Suprapubic skin (tissue), 4 donors: ENCODE measurements at places on chromosomes 5 and 9.

- peak; percentile 81 for DNase-seq
These were observed 2.5 kb downstream of the PTGES2 start for GRCh38 chr9:128124873-128125579.

DNA sequence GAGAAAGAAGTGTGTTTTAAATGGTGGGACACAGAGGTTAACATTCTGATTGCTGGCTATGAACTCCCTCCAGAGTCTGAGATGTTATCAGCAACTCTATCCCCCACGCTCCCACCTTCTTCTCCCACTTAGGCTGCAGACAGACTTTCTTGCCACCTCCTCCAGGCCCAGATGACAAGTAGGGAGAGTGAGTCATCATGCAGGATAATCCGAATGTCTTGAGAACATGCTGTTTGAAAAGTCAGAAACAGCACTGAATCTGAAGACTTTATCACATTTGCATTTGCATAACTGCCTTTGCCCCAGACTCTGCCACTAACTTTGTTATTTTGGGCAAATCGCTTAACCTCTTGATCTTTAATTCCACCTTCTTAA, 139.8 kb downstream of the ESM1 start:
- no peak for DNase-seq

DNA sequence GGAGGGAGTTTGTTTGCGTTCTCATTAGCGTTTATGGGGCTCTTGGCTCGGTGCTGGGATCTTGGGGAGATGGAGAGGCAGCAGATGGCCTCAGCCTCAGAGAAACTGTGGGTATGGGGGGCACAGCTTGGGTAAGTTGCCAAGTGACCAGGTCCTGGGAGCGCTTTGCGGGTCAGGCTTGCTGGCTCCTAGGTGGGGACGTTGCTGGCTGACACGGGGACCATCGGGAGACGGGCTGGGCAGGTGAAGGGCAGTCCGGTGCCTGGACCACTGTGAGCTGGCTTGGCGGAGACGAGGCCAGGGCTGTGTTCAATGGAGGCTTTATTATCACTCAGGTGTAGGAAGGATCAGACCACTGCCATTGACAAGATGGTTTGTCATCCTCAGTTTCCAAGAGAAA, 30.0 kb downstream of the FGD3 start:
- DNase-seq = no peak

DNA sequence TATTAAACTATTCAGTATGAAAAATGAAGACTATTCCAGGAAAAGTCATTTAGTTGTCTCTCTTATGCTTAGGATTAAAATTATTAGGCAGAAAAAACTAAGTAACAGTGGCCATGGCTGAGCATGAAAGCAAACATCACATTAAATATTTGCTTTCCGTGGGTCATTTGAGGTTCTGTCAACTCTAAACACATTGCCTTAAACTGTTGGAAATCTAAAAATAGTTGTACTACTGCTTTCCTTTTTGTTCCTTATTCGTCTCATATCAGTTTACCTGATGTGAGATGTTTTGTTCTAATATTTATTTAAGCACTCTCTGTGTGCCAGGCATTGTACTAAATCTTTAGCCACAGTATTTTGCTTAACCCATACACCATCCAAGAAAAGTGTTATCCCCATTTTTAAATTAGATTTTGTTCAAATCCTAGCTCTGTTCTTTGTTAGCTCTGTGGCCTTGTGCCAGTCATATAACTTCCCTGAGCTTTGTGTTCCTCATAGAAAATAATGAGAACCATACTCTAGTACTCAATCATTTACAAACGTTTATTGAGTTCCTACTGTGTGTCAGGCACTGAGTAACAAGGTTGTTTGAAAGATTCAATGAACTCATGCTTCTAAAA, 18.7 kb upstream of the ZNF608 start:
- no peak for DNase-seq

- peak; percentile 80 for DNase-seq
These were observed 59.0 kb upstream of the KLF4 start for GRCh38 chr9:107548298-107549142.

- DNase-seq = no peak
These were observed 14.5 kb upstream of the TAS2R1 start for GRCh38 chr5:9644630-9645029.

DNA sequence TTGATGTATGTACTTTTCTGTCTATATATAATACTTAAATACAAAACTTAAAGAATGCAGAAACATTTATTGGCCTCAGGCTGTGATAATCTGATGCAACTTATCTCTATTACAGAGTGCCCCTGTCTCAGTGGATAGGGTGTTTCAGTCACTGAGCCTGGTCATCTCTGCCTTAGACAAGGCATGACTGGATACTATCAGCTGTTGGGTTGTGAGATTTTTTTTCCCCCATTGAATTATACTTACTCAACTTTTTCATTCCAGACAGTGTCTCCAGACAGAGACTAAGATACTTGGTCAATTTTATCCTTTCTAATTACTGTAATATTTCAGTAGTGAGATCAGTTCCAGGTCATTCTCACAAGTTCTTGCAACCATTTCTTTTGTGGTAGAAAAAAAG, 26.7 kb downstream of the XRCC4 start:
- DNase-seq = no peak

GRCh38 chr5:69136293-69136692, 30.7 kb upstream of the CCNB1 start:
- DNase-seq = no peak

GRCh38 chr5:14665949-14666348, 1.4 kb downstream of the OTULIN start:
- DNase-seq = no peak

GRCh38 chr9:136454026-136454796, 14.6 kb upstream of the INPP5E start:
- no peak for DNase-seq

DNA sequence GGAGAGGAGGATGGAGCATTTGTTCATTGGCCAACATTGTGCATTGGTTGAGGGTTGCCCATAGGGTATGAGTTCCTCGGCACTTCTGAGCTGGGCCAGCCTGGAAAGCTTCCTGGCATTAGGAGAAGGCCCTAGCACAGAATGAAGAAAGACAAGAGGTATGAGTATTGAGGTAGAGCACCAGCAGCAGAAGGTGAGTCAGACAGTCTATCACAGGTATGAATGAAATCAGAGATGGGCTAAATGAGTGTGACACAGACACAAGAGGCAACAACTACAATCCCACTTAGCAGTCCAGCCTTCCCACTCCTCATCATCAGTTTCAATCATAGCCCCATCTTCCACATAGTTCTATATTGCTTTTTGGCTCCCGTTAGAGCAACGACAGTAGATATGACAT, 25.4 kb upstream of the TGFBR1 start:
- no peak for DNase-seq

DNA sequence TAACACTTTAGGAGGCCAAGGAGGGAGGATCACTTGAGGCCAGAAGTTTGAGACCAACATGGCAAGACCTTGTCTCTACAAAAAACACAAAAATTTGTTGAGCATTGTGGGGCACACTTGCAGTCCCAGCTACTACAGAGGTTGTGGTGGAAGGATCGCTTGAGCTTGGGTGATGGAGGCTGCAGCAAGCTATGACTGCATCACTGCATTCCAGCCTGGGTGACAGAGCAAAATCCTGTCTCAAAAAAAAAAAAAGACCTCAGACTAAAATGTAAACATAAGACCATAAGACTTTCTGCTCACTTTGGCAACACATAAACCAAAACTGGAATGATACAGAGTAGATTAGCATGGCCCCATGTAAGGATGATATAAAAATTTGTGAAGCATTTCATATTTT, 24.6 kb upstream of the NANS start:
- DNase-seq = no peak

DNA sequence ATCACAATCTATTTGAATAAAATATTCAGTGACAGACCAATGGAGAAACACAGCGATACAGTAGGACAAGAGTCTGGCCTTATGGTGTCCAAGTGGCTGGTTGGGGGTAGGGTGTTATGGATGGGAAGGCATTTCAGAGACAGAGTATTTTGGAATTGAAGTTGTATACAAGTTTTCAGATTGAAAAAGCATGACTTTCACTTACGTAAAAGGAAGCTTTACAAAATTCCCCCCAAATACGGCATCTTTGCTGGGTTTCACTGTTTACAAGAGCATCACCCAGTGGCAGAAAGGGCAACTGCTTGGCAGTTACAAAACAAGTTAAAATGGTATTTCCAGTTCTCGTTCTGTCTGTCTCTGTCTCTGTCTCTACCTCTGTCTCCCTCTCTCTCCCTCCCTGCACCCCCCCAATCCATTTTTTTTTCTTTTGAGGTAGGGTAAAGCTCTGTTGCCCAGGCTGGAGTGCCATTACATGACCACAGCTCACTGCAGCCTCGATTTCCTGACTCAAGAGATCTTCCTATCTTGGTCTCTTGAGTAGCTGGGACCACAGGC, 86.2 kb downstream of the PTPN3 start:
- no peak for DNase-seq

DNA sequence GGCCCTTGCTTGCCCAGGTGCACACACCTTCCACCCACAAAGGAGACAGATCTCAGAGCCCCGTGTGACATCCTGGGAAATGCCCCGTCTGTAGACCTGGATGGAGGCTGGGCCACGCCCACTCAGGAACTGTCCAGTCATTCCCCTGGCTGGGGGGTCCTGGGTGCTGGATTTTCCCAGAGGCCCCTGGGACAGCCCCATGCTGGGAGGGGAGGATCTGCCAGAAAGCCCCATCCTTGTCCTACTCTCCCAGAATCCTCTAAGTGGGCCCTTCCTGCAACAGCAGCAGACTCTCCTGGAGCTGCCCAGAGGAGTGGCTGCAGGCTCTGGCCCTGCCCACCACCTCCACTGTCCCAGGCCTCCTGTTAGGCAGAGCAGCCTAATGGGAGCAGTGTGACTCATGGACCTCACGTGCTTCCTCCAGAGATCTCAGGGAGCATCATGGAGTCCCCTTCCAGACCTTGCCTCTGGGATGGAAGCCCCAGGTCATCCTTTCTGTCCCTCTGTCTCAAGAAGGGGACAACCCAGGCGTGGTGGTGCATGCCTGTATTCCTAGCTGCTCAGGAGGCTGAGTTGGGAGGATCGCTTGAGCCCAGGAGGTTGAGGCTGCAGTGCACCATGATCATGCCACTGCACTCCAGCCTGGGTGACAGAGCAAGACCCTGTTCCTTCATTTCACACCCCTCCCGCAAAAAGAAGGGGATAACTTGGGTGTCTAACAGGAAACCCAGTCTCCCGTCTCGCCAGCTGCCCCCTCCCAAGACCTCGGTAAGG, 51.7 kb downstream of the JADE2 start:
- DNase-seq = no peak

GRCh38 chr5:133236976-133237375, 185.2 kb downstream of the HSPA4 start:
- DNase-seq = peak; percentile 49

- DNase-seq = no peak
These were observed 89.9 kb downstream of the SIL1 start for GRCh38 chr5:139108063-139108824.

DNA sequence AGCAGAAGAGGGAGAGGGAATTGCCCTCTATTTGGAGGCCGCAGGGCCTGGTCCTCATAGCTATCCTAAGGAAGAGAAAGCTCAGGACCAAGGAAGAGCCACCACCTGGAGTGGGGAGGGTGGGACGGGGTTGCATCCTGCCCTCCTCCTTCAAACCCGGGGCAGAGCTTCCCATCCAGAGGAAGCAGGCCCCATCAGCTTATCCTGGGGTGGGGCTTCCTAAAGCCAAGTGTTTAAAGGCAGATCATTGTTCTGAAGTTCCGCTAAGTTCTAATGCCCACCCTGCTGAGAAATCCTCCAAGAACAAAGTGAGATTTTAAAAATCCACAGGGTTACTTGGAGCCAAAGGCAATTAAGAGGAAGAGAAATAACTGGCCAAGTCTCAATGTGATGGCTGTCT, 210.3 kb downstream of the C9orf152 start:
- DNase-seq = no peak

DNA sequence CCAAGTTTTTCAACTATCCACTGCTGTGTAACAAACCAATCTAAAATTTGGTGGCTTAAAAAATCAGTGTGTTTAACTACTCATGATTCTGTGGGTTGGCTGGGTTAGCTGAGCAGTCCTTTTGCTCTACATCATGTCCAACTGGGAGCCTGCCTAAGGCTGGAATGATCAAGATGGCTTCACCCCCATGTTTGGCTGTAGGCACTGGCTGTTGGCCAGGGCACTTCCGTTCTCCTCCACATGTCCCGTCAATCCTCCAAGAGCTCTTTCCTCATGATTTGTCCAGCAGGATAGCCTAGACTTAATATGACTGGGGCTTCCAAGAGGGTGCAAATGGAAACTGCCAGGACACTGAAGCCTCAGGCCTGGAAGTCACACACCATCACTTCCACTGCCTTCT, 17.0 kb upstream of the TSSK1B start:
- DNase-seq = no peak

GRCh38 chr9:129867136-129868022, 32.1 kb downstream of the USP20 start:
- DNase-seq = no peak

- DNase-seq = no peak
These were observed 38.6 kb downstream of the NFIB start for GRCh38 chr9:14275331-14275730.

DNA sequence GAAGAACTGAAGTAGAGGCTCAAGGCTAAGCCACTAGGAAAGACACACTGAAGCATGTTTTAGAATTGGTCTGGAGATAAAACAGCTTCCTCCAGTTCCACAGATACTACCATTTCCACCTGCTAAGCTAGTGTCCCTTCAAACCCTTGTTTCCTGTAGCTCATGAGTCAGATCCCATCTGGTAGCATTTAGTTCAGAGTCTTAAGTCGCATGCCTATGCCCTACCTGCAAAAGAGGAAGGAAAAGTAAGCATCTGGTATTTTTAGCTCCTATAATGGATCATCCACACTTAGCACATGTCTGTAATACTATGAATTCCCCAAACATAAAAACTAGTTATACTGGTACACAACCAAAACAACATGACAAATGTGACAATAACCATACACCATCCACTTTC, 92.1 kb downstream of the CDKN2A start:
- no peak for DNase-seq

GRCh38 chr5:111223101-111223786, 940 bp upstream of the CAMK4 start:
- DNase-seq = no peak

GRCh38 chr5:169039592-169039991, 261.3 kb downstream of the SLIT3 start:
- no peak for DNase-seq

GRCh38 chr9:112044881-112045280, 130.2 kb downstream of the SUSD1 start:
- DNase-seq = no peak

DNA sequence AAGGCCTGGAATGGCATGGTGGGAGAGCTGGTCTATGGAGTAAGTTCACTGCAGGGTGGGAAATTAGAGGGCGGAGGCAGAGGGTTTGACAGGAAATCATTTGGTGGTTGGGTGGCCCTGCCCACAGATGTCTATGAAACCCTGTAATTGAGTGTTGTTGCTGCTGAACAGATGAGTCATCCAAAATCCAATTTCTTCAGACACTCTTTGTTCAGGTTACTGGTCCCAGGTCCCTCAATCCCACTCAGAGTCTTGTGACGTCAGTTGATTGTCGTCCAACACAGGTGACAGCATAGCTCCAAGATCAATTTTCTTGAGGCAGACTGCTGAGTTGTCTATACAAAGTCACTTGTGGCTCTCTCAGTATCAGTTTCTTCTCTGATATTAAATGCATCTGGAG, 208.6 kb downstream of the GRIA1 start:
- DNase-seq = no peak
